Left renal cortex interstitium (tissue), 4 donors: ENCODE measurements at places on chromosomes 16 and 17. TPM values are rescaled to one million over a fixed set of nuclear protein-coding genes. Genes with fewer than 3 reads are reported as not detected.

C16orf54 gene
- 0.29 TPM for polyA plus RNA-seq

DHRS7C gene
- not detected for polyA plus RNA-seq

TRIM65 gene
- polyA plus RNA-seq: 16.5 TPM

GRIN2A gene
- polyA plus RNA-seq: 7.2 TPM

BCL6B gene
- 21.3 TPM for polyA plus RNA-seq

PYY gene
- 0.25 TPM for polyA plus RNA-seq

ODAD4 gene
- polyA plus RNA-seq: 6.4 TPM

TXNDC17 gene
- 99.1 TPM for polyA plus RNA-seq

CXCL16 gene
- polyA plus RNA-seq: 11.3 TPM

RHBDL3 gene
- polyA plus RNA-seq: 1.2 TPM

KRT17 gene
- polyA plus RNA-seq: 1.7 TPM

SCIMP gene
- 1.2 TPM for polyA plus RNA-seq

BEAN1 gene
- polyA plus RNA-seq: 3.1 TPM

GAS2L2 gene
- not detected for polyA plus RNA-seq

MYL4 gene
- polyA plus RNA-seq: 6.1 TPM

MPP3 gene
- polyA plus RNA-seq: 6.2 TPM

GAA gene
- 52.3 TPM for polyA plus RNA-seq

HIGD1B gene
- 1.7 TPM for polyA plus RNA-seq
